ENCODE measurements at places on chromosomes 3 and 15.

DNA sequence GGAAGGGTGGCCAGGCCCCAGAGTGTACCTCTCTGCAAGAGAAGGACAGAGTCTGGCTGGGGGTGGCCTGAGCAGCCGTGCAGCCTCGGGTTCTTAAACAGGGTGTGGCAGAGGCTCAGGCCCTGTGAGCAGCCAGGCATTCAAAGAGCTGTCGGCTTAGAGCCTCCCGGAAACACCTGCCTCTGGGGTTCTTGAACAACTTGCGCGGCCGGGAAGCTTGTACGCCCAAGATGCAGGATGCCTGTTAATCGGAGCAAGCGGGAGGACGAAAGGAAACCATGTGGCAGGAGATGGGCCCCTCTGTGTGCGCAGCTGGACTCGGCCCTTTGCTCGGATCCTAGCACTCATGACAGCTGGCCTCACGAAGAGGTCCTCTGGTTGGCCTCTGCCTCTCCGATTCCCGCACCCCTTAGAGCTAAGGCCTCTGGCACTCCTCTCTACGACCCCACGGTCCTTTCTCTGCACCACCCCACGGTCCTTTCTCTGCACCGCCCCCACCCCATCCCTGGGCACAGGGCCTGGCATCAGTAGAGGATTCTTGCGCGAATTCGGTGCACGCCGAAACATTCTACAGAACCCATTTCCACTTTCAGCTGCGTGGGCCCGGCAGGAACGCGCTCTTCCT is 23.9 kb upstream of the TXNRD3 start:
- peak; percentile 61 for DNase-seq

- peak; percentile 69 for DNase-seq
Observed at GRCh38 chr3:127426444-127427153, 138.8 kb upstream of the PRR20G start.

- DNase-seq = no peak
Observed at GRCh38 chr3:37660782-37661181, 200.9 kb upstream of the CTDSPL start.

GRCh38 chr3:59313365-59313764 is 263.5 kb upstream of the CFAP20DC start:
- no peak for DNase-seq

DNA sequence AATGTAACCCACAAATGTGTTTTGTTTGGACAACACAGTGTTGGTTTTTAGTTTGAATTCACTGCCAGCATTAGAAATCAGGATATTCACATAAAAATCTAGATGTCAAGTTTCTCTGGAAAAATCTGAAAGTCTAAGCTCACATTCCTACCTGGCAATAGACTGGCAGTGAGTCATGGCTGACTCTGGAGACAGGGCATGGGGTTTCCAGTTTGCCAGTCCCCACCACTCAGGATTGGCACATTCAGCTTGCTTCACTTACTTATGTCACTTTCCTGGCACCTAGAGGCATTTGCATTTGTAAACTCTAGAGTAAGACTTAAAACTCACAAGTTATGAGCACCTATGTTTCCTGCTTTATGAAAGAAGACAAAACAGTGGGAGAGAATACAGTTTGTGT is 19.1 kb upstream of the SEC61A1 start:
- no peak for DNase-seq

- peak; percentile 61 for DNase-seq
Observed at GRCh38 chr3:107241217-107241616, 136.0 kb upstream of the CCDC54 start.

DNA sequence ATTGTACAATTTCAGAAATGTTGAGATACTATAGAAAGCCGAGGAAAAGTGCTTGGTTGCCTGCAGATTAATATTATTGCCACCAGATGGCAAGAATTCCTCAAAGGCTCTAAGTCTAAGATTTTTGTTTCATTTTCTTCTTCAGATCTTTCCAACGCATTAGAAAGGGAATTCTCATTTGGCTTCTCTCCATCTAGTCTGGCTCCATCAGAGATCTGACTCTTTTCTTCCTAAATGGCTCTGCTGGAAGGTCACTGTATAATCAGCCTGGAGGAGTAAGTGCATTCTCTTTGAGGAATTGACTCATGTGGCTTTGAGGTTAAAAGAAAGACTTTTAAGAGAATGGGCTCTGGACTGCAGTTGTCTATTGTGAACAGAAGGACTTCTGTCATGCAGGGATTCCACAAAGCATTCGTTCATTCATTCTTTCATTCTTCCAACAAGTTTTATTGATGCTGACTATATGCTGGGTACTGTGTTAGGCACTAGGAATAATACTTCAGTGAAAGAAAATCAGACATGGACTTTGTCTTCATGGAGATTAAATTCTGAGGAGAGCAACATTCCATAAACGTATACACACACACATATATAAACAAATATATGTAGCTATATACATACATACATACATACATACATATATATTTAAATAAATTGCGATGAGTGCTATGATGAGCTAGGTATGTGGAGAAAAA is 55.3 kb downstream of the SLC28A2 start:
- peak; percentile 48 for DNase-seq

DNA sequence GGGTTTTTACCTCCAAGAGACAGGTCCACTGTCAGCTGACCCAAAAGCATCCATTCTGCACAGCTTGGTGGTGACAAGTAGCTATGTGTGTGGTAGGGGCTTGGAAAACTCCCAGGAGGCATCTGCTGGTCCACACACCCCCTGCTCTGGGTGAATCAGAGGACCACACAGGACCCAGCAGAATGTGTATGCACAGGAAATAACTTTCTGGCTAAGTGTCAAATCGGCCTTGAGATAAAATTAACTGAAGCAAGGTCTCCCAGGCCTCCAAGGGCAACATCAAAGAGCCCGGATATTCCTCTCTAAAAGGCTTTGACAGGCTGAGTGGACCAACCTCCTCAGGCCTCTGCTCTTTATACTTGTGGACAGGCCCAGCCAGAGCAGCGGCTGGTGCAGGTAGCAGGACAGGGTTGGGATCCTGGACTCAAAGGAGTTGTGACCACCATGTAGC is 66.5 kb downstream of the CTNNB1 start:
- peak; percentile 28 for DNase-seq

GRCh38 chr15:39338251-39338650 is 242.6 kb upstream of the THBS1 start:
- no peak for DNase-seq

GRCh38 chr3:105362021-105362665 is 4.6 kb upstream of the ALCAM start:
- DNase-seq = no peak

GRCh38 chr3:62248734-62249483 is 124.4 kb downstream of the FEZF2 start:
- peak; percentile 28 for DNase-seq

DNA sequence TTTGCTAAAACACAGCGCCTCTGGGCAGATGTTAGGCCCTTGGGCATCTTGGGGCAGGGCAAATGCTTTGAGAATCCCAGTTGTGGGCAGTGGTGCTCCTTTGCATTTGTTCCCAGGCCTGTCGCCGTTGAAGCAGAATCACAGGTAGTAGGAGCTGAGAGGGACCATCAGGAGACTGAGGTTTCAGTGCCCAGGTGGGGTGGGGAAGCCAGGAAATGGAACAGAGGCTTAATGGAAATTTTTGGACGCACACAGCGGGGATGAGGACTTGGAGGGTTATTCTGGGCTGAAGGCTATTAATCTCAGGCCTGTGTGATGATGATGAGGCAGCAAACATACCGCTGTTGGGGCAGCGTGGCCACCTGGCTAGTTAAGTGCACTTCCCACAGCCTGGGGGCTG is 99.5 kb downstream of the SV2B start:
- DNase-seq = no peak

- peak; percentile 78 for DNase-seq
Observed at GRCh38 chr3:184417619-184418327, 37.9 kb downstream of the CHRD start.

DNA sequence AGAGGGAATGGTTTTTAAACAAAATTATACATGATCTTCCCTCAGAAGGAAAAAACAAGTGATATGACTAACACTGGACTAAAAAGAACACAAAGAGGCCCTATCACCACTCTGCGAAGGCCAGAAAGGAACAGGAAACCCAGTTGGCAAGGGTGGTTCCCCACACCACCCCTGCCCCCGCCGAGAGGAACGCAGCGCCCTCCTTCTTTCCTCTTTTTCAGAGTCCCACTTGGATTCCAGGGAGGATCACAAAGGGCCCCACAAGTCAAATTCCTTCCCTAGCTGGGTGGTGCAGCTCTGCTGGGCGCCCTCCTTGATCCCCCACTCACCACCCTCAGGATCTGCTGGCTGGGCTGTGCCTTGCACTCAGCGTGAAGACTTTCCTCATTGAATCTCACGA is 29.8 kb downstream of the PLA1A start:
- DNase-seq = no peak

DNA sequence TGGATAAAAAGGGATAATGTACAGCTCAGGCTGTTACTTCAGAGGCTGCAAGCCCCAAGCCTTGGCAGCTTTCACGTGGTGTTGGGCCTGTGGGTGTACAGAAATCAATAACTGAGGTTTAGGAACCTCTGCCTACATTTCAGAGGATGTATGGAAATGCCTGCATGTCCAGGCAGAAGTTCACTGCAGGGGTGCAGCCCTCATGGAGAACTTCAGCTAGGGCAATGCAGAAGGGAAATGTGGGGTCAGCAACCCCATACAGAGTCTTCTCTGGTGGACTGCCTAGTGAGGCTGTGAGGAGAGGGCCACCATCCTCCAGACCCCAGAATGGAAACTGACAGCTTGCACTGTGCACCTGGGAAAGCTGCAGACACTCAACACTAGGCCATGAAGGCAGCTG is 1350.3 kb downstream of the ROBO2 start:
- no peak for DNase-seq

DNA sequence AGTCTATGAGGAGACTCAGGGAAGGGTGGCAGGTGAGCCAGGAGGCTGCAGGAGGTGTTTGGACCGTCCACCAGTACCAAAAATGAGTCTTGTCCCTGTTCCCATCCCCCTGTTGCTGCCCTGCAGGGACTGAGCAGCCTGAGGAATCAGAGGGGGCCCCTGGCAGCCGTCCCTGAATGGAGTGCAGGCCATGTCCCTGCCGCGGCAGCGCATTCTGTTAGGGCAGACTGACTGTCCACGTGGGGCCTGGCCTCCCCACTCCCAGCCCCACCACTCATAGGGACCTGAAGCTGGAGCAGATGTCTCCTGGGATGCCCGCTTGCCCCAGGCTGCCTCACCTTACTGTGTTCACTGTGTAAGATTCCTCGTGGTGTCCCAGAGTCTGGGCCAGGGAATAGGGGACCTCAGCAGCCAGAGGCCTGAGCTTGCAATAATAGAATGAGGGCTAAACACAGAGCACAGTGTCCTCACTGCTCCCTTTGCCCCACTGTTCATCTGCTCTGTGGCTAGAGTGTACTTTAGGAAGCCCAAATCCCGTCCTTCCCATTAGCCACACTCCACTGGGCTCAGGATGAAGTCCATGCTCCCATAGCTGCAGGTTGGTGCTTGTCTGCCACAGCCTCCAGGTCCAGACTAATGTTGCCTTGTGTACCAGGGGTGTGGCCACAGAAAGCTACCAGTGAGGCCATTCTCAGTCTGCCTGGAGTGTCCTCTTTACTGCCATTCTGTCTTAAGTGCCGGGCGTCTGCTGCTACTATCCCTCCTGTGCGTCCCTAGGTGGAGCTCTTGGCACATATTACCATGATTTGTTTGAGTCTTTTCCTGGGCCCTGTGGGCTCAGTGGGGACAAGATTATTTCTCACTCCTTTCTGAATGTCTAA is 63.2 kb downstream of the HCN4 start:
- peak; percentile 91 for DNase-seq

DNA sequence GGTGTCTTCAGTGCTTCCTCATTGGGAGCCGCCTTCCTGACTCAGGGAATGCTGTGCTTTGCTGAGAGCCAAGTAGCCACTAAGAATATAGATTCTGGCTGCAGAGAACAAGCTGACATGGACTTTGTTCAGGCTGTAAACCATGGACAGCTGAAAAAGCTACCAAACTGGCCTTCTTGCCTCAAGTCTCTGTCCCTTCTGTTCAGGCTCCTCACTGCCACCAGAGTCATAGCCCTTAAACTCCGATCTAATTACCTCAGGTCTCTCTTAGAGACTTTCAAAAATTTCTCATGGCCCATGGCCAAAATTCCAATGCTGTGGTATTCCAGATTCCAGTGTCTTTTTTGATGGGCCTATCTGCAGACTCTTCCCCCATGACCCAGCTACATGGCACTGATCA is 19.4 kb upstream of the PTX3 start:
- no peak for DNase-seq

GRCh38 chr3:33071946-33072345 is 25.0 kb downstream of the GLB1 start:
- no peak for DNase-seq

GRCh38 chr3:72887705-72888545 is at the start of gene GXYLT2:
Gene GXYLT2 (plus strand): TSS chr3:72888046. CDS start chr3:72888234, 188 bp downstream.
- peak; percentile 92 for DNase-seq

- no peak for DNase-seq
Observed at GRCh38 chr3:67624687-67625086, 29.7 kb downstream of the SUCLG2 start.

DNA sequence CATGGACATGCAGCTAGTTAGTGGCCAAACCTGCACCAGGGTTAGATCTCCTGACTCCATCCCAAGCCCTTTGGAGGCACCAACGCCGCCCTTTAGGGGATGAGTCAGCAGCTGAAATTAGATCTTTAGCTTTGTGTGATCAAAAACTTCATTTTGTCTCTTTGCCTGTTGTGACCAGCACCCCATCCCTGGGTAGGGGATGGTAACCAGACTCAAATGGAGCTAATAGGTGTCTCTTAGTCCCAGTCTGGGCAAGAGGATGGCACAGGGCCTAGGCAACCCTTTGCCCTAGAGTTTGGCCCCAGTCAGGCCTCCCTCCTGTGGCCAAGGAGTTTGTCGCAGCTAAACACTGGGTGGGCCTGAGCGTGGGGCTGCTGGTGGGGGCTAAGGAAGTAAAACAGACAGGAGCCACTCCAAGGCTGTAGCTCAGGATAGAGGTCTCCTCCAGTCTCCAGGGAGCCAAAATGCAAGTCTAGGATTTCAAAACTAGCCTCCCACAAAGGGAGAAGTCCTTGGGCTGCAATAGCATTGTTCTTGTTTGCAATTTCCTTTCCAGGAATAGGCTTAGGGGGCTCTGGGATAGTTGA is 105.1 kb downstream of the CPN2 start:
- DNase-seq = no peak

- DNase-seq = no peak
Observed at GRCh38 chr3:129567939-129568338, 25.0 kb downstream of the H1-8 start.

DNA sequence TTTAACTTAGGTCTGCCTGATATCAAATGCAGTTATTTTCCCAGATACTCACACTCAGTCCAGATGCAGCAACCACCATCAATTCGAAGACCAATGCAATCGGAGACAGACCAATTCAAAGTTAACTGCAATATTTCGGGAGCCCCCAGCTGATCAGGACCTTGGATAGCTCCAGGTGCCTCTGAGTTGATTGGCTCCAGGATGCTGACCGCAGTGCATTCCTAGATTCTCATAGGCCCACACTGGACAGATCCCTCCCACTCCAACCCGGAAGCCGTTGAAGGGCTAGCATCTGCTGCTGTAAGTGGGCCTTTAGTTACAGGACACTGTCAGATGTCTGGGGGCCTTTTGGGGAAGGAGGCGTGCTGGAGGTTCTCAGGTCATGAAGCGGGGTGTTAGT is 89.5 kb upstream of the ATP2B2 start:
- peak; percentile 94 for DNase-seq

- DNase-seq = no peak
Observed at GRCh38 chr3:170804078-170804477, 65.9 kb downstream of the RPL22L1 start.

All from eye (tissue), 1 donor.